ENCODE measurements at places on chromosomes 5 and 9. TPM values are rescaled to one million over a fixed set of nuclear protein-coding genes. Genes with fewer than 3 reads are reported as not detected.

GRCh38 chr5:14501353-14502293 lies 80.0 kb upstream of the OTULINL start:
- no peak for DNase-seq
- H3K27ac ChIP-seq, result no peak overlapping the region
- no peaks in the 10 kb centered on the region for H3K27me3 ChIP-seq
- peaks cover 4% of the 10 kb centered on the region for H3K36me3 ChIP-seq
- H3K4me3 ChIP-seq, result no peak overlapping the region

The PCDHGA9 gene
- 13.8 TPM for total RNA-seq

DNA sequence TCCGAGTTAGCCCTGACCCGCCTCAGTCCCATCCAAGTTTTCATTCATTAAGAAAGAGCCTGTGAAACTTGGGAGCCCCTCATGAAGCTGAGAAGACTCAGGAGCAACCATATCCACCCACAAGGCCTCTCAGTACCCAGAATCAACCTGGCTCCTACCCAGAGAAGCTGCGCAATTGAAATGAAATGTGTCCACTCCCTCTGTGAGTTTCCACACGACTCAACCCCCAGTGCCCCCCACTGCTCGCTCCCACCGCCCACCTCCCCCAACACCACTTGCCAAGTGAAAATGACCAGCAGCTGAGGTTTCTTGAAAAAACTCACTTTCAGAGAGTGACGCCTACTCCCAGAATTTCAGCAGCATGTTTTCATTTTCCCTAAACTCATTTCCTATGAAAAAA lies 104.6 kb downstream of the CDK5RAP2 start:
- H3K27ac ChIP-seq, result peak overlapping the region; percentile 79
- H3K4me1 ChIP-seq, result peaks cover 14% of the 10 kb centered on the region
- no peak for DNase-seq
- no peak overlapping the region for H3K4me3 ChIP-seq
- no peaks in the 10 kb centered on the region for H3K36me3 ChIP-seq

The FOXD4L6 gene
- total RNA-seq, result not detected

- H3K4me3 ChIP-seq, result no peak overlapping the region
- no peaks in the 10 kb centered on the region for H3K36me3 ChIP-seq
- H3K4me1 ChIP-seq, result no peaks in the 10 kb centered on the region
- no peak for DNase-seq
These were observed 270.2 kb downstream of the SLF1 start for GRCh38 chr5:94888674-94889073.

GRCh38 chr5:143569722-143570567 lies 166.5 kb upstream of the NR3C1 start:
- H3K4me1 ChIP-seq, result no peaks in the 10 kb centered on the region
- no peak for DNase-seq
- H3K36me3 ChIP-seq, result no peaks in the 10 kb centered on the region
- no peaks in the 10 kb centered on the region for H3K27me3 ChIP-seq

The SH3PXD2B gene
- total RNA-seq, result 35.3 TPM

The GNA14 gene
- 2.0 TPM for total RNA-seq

GRCh38 chr5:119019501-119019900 lies 31.2 kb upstream of the DTWD2 start:
- H3K27me3 ChIP-seq, result no peaks in the 10 kb centered on the region
- H3K27ac ChIP-seq, result no peak overlapping the region
- no peak overlapping the region for H3K4me3 ChIP-seq
- no peaks in the 10 kb centered on the region for H3K4me1 ChIP-seq
- DNase-seq, result no peak
- H3K36me3 ChIP-seq, result no peaks in the 10 kb centered on the region

The FBN2 gene
- total RNA-seq, result 1.8 TPM

- H3K27ac ChIP-seq, result peak overlapping the region; percentile 64
- peaks cover 7% of the 10 kb centered on the region for H3K4me1 ChIP-seq
- no peak for DNase-seq
- no peaks in the 10 kb centered on the region for H3K27me3 ChIP-seq
These were observed 52.3 kb upstream of the FAM120AOS start for GRCh38 chr9:93505541-93506132.

The SLIT3 gene
- 30.7 TPM for total RNA-seq

The OR1J2 gene
- total RNA-seq, result not detected

DNA sequence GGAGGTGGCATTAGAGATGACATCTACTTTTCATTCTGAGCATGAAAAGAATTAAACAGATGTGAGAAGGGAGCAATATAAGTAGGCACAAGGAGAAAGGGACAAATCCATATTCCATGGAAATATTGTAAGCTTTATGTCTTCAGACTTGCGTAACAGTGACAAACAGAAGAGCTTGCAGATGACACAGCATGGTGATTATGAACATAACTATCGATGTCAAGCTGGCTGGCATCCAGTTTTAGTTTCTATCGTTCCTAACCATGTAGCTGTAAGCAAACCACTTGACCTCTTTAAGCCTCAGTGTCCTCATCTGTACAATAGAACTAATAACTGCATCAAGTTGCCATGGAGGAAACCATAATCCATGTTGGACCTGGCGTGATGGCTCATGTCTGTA lies 246.7 kb upstream of the ADRA1B start:
- DNase-seq, result no peak
- no peak overlapping the region for H3K27ac ChIP-seq
- H3K27me3 ChIP-seq, result no peaks in the 10 kb centered on the region
- no peak overlapping the region for H3K4me3 ChIP-seq
- H3K4me1 ChIP-seq, result no peaks in the 10 kb centered on the region
